Articular chondrocyte of knee joint (primary cell): ENCODE measurements at places on chromosomes 1 and 21. TPM values are rescaled to one million over a fixed set of nuclear protein-coding genes. Genes with fewer than 3 reads are reported as not detected.

The AMY1C gene
- total RNA-seq: not detected in 2 replicates

The SLC1A7 gene
- under 0.01 and 0.11 TPM in 2 replicates for total RNA-seq

The RHD gene
- not detected in 2 replicates for total RNA-seq

The VPS72 gene
- 32.5 and 34.6 TPM in 2 replicates for total RNA-seq

The HSPB7 gene
- total RNA-seq: 13.2 and 19.6 TPM in 2 replicates

The SFPQ gene
- total RNA-seq: 196 and 218 TPM in 2 replicates

The OR2T11 gene
- not detected in 2 replicates for total RNA-seq
